NCI-H1417 treated with DMSO at 0.1 percent for 48 hours (cell line): ENCODE measurements at places on chromosomes 11 and 22.

DNA sequence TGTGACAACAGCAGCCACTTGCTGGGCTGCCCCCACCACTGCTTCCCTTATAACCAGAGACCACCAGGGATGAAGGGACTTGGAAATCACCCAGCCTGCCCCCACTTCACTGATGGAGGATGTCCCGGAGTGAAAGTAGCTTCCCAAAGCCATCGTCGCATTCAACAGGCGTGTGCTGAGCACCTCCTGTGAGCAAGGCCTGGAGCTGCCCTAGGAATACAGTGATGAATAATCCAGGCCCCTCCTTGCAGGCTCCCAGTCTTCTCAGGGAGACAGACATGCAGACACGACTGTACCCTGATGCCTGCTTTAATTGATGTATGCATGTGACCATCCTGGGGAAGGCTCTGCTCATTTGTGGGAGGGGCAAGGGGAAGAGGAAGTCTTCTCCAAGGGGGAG is 22.6 kb downstream of the PTPN5 start:
- no peak for DNase-seq

- DNase-seq, result no peak
Observed at GRCh38 chr22:24427500-24428164, at the start of gene ADORA2A. ADORA2A (plus strand) TSS chr22:24427599; CDS start chr22:24433405, 5,806 bp downstream.

GRCh38 chr11:103332409-103332808 is 223.2 kb downstream of the DYNC2H1 start:
- DNase-seq, result no peak

DNA sequence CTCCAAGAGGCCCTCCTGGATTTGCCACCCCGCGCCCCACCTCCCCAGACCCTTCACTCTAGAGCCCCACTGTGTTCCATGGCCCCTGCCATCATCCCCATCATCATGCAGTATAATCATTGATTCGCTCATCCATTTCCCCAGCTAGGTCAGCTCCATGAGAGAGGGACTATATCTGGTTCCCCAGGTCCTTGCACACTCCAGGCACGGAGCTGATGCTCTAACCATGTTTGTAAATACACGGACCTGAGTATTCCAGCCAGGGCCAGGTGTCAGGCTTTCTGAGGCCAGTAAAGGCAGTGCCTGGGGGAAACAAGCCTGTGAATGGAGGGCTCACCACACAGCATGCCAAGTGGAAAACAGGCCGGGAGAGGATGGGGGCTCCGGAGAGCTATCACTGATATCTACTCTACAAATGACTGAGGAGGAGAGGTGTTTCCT is 27.1 kb upstream of the OAF start:
- no peak for DNase-seq

GRCh38 chr11:17506314-17506713 is 29.7 kb upstream of the ABCC8 start:
- no peak for DNase-seq

DNA sequence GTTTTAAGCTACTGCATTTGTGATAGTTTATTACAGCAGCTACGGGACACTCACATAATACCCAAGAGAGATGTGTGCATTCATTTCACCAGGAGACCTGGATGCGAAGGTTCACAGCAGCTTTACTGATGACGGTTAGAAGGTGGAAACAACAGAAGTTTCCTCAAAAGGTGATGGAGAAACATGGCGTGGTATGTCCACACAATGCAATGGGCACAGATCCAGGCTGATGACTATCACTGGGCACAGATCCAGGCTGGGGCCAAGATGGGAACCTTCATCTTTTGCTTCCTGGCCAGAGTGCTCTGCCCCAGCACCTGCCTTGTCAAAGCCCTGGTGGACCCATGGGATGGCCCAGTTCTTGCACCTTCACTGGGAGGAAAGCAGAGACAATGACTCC is 30.6 kb upstream of the RFPL3 start:
- DNase-seq, result no peak

DNA sequence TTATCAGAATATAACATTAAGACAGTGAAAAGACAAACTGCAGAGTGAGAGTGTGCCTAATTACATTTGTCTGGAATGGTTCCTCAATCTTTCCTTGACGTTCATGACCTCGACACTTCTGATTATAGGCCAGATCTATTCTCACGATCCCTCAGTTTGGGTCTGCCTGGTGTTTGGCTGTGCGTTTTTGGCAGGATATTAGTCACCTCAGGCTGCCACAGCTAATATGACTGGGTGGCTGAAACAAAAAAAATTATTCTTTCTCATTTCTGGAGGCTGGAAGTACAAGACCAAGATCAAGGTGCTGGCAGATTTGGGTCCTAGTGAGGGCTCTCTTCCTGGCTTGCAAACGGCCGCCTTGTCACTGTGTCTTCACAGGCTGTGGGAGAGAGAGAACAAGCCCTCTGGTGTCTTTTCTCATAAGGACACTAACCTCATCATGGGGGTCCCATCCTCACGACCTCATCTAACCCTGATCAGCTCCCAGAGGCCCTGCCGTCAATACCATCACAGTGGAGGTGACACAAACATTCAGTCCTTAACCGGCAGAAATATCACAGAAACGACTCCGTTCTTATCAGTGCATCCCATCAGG is 23.2 kb downstream of the IFITM10 start:
- no peak for DNase-seq

DNA sequence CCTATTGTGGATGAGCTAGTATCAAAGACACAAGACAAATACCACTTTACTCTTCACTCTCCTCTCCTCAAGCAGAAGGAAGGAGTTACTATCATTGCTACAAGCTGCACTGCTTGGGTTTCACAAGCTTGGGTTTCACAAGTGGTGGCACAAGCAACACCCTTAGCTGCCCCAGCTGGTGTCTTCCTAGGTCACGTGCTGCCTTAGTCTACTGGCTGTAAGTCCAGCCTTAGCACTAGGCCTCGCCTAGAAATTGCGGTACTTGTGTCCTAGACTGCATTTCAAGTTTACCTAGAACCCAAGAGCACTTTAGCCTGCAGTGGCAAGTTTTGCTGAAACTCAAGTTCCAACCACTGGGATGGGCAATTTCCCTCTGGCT is 86.6 kb downstream of the EHF start:
- DNase-seq, result no peak

DNA sequence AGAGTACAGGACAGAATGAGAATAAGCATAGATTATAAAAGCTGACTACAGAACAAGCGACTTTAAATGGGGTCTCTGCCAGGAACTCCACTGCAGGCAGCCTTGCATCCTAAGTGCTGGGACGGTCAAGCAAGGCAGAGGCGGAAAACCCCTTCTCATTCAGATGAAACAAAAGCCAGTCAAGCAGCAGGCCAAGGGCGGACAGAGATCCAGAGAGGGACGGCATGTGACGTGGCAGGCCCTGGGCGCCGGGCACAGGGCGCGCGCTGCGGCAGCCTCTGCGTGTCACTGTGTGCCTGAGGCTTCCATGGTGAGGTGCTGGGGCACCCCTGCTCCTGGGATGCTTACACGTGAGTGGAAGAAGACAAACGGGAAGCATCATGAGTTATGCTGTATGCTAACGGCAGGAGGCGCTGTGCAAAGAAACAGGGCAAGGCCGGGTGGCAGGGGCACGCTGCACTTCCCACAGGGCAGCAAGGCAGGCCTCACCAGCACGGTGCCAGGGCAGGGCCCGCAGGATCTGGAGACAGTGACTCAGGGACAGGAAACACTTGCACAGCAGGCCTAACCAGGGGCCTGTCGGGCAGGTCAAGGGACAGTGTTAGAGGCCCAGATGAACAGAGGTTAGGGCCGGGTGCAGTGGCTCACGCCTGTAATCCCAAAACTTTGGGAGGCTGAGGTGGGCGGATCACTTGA is 6.2 kb downstream of the TOLLIP start:
- no peak for DNase-seq

DNA sequence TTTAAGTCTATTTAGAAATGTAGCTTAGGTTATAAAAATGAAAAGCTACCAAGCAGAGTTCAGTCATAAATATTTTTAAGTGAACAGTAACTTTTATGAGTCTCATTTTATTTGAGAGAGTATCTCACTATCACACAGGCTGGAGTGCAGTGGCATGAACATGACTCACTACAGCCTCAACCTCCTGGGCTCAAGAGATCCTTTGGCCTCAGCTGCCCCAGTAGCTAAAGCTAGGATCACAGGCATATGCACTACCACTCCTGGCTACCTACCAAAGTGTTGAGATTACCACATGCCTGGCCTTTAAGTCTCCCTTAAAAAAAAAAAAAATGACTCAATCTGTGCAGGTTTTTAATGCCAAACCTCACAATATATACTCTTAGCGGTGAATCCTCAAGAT is 34.7 kb upstream of the CLNS1A start:
- DNase-seq, result no peak

DNA sequence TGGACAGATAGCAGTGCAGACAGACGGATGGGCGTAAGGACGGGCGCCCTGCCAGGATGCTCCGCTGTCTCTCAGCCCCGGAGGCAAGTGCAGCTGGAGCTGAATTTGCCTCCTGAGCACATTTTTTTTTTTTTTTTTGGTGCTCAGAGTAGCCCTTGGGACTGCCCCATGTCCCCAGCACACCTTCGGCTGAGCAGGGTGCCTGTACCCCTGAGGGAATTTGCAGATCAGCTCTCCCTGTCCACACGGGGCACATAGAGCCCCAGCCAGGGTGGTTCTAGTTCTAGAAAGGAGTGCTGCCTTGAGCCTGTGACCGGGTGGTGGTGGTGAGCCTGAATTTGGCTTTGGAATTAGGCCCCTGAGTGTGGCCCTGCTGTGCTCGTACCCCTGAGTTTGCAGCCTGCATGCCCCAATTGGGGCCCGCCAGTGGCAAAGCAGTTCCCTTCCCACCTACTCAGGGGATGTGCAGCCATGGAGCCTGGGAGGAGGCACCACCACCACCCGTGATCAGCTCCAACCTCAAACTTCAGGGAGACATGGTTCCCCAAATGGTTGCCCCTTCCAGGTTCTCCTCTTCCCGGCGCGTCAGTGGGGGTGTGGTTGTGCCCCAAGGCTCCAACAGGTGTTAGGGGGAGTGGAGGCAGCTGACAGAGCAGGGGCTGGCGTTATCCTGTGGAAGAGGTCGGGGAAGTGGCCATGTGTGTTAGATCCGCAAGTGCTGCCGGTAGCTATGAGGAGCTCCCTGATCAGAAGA is 1232.7 kb downstream of the BRD1 start:
- DNase-seq, result no peak

GRCh38 chr11:92929246-92929645 is 40.2 kb upstream of the MTNR1B start:
- DNase-seq, result no peak

DNA sequence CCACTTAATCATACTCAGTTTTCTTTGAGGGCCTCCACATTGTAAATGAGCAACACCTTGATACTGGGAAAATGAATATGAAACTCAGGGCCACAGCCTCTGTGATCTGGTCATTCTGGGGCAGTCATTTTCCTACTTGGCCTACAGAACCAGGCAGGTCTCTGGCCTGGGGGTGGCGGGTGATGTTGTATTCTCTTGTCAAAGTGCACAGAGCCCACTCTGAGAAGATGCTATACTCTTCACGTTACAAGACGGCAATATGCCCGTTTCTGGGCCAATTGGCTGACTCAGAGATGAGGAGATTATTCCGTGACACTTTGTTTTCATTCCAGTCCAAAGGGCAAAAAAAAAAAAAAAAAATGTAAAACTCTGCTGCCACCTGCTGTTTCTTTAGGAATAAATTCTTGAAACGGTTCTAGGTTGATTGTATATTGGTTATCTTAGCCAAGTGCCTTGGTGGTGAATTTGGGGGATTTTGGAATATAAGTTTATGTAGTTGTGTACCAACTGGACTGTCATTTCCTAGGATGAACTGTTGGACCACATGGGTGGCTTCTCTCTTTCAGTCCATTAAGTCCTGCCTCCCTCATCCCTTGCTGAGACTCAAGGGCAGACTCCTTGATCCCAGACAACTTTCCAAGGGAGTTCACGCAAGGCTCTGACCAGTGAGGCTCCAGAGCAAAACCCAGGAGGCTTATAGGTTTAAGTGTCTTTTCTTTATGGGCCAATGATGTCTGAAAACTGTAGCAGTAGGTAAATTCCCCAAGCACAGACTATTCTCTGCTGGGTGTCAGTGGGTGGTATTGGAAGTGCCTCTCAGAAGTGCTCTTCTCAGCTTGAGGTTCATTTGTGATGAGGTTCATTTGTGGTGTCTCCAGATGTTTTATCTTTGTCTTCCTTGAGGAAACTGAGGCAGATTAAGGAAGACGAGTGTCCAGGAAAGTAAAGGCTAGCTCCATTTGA is 18.2 kb downstream of the ADM start:
- peak; percentile 41 for DNase-seq

DNA sequence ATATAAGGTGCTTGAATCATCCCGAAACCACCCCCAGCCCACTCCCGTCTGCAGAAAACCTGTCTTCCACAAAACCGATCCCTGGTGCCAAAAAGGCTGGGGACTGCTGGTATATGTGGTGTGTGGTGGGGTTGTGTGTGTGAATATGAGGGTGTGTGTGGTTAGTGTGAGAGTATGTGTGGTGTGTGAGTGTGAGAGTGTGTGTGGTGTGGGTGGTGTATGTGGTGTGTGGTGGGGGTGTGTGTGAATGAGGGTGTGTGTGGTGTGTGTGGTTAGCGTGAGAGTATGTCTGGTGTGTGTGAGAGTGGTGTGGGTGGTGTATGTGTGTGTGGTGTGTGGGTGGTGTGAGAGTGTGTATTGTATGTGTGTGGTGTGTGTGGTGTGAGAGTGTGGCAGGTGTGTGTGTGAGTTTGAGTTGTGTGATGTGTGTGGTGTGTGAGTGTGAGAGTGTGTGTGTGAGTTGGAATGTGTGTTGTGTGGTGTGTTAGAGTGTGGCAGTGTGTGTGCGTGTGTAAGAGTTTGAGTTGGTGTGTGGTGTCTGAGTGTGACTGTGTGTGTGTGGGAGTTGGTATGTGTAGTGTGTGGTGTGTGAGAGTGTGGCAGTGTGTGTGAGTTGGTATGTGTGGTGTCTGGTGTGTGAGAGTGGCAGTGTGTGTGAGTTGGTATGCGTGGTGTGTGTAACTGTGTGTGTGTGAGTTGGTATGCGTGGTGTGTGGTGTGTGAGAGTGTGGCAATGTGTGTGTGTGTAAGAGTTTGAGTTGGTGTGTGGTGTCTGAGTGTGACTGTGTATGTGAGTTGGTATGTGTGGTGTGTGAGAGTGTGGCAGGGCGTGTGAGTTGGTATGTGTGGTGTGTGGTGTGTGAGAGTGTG is 6.5 kb downstream of the UPK3A start:
- DNase-seq, result no peak

- no peak for DNase-seq
Observed at GRCh38 chr11:135073381-135073780, 661.3 kb upstream of the B3GAT1 start.

DNA sequence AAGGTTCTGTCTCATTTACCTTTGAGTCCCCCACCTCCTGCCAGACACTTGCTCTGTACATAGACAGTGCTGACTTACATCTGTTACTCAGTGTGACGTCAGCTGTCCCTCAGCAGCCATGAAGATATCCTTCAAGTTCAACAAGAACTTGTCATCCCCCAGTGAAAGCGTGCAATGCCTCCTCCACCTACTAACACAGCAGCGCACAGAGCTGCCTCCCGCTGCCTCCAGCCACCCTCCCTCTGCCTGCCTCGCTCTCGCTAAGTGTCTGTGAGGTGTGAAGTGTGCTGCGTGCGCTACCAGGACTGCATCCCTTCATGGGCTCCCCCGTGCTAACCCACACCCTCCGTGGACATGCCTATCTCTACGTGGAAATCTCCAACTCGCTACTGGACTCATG is 621.4 kb downstream of the BRD1 start:
- DNase-seq, result no peak

- DNase-seq, result no peak
Observed at GRCh38 chr11:76253416-76253815, 47.1 kb upstream of the WNT11 start.

GRCh38 chr11:110763249-110764011 is 51.2 kb upstream of the ARHGAP20 start:
- no peak for DNase-seq
